ENCODE measurements at places on chromosomes 4 and X.
A peak's percentile ranks its signal among the peaks of the same experiment; 100 is the strongest.

GRCh38 chrX:48942895-48943294, 14.5 kb downstream of the OTUD5 start:
- H3K36me3 ChIP-seq, result no peaks in the 10 kb centered on the region
- H3K27me3 ChIP-seq, result no peaks in the 10 kb centered on the region
- no peak overlapping the region for H3K27ac ChIP-seq
- H3K4me1 ChIP-seq, result no peaks in the 10 kb centered on the region
- H3K4me3 ChIP-seq, result no peak overlapping the region

DNA sequence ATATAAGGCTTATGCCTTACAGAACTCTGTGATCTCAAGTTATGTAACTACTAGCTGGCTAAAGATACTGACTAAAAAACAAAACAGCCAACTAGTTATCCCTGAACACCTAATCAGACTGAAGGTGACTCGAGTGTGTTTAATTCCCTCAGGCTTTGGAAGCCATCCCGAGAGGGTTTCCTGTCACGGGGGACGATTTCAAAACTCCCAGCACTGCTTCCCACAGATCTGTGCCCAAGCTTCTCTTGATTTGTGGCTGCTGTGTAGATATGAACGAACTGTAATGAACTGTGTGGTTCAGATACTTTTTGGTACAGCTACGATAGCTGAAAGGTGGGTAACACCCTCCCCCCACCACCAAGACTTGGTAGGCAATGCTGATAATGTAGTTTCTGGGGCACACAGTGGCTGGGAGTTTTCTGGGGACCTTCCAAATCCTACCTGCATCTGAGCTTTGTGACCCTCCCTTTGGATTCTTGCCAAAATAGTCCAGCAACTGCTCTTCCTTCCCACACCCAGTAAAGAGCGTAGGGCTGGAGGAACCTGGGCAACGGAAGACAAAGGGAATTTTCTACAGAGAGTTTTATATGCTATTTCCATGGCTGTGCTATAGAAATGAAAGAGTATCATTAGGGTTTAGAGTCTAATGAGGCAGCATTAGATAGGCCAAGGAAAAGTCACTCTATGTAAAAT, 148.8 kb downstream of the MGST2 start:
- peaks cover 10% of the 10 kb centered on the region for H3K4me1 ChIP-seq
- no peak for DNase-seq
- no peak overlapping the region for H3K4me3 ChIP-seq

- H3K27me3 ChIP-seq, result no peaks in the 10 kb centered on the region
- H3K27ac ChIP-seq, result no peak overlapping the region
- no peaks in the 10 kb centered on the region for H3K36me3 ChIP-seq
- DNase-seq, result no peak
- H3K4me1 ChIP-seq, result peaks cover 2% of the 10 kb centered on the region
- H3K4me3 ChIP-seq, result no peak overlapping the region
Measured at GRCh38 chr4:3263053-3263875, 14.3 kb downstream of the MSANTD1 start.

DNA sequence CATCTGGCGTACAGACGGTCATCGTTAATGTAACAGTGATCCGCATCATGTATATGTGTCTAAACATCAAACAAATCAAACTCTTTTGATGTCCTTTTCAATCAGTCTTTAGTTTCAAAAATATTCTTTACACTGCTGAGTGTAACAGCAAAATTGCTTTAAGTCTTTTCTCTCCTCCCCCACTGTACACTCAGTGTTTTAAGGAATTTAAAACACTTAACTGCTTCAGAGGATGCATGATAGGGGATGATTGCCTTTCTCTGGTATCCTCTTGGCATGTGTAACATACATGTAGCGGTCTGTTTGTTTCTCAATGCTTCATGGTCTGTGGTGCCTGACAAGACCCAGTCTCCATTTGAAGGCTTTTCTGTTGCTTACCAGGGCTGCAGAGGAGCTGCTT, 41.6 kb downstream of the LIMCH1 start:
- H3K4me1 ChIP-seq, result no peaks in the 10 kb centered on the region
- H3K36me3 ChIP-seq, result no peaks in the 10 kb centered on the region
- H3K4me3 ChIP-seq, result no peak overlapping the region

- no peak for DNase-seq
- no peak overlapping the region for H3K4me3 ChIP-seq
- no peaks in the 10 kb centered on the region for H3K36me3 ChIP-seq
- no peak overlapping the region for H3K27ac ChIP-seq
- H3K4me1 ChIP-seq, result no peaks in the 10 kb centered on the region
Measured at GRCh38 chr4:177434667-177435066, 7.6 kb downstream of the AGA start.

DNA sequence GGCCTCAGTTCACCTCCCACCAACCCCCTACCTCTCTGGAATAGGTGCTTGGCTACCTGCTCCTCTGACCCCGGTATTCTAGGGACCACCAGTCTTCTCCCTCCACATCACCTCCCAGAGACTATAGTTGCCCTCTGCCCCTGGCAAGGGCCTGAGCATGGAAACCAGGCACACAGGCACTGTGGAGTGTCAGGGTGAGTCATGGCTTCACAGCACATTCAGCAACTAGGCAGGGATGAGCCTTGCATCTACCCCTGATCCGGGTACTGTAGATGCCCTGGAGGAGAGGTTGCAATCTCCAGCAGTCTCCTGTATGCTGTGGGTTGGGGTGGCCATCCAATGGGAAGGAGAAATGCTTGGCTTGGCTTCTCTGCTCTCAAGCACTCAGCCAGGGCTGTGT, 472.7 kb downstream of the IDS start:
- no peaks in the 10 kb centered on the region for H3K36me3 ChIP-seq
- DNase-seq, result no peak
- H3K27me3 ChIP-seq, result no peaks in the 10 kb centered on the region
- no peak overlapping the region for H3K27ac ChIP-seq
- no peaks in the 10 kb centered on the region for H3K4me1 ChIP-seq

DNA sequence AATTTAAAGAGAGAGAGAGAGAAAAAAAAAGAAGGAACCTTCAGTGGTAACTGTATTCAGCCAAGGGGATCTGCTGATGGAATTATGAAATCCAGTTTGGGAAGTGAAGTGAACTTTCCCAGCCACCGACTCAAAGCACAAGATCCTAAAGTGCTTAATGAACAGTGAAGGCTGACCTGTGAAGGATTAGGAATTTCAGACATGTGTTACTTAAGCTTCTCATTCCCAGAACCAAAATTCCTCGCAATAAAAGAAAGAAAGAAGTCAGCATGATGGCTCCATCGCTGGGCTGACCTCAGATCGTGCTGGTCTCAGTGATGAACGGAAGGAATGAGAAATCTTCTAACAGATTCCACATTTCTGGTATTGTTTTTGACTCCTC, 135.2 kb downstream of the ARSF start:
- H3K4me3 ChIP-seq, result no peak overlapping the region
- H3K27me3 ChIP-seq, result no peaks in the 10 kb centered on the region
- H3K4me1 ChIP-seq, result no peaks in the 10 kb centered on the region
- no peak overlapping the region for H3K27ac ChIP-seq

GRCh38 chrX:69097451-69098236, 67.6 kb downstream of the PJA1 start:
- no peaks in the 10 kb centered on the region for H3K36me3 ChIP-seq
- no peak overlapping the region for H3K27ac ChIP-seq
- no peak overlapping the region for H3K4me3 ChIP-seq
- H3K4me1 ChIP-seq, result peaks cover 5% of the 10 kb centered on the region
- peak; percentile 93 for DNase-seq
- H3K27me3 ChIP-seq, result no peaks in the 10 kb centered on the region

DNA sequence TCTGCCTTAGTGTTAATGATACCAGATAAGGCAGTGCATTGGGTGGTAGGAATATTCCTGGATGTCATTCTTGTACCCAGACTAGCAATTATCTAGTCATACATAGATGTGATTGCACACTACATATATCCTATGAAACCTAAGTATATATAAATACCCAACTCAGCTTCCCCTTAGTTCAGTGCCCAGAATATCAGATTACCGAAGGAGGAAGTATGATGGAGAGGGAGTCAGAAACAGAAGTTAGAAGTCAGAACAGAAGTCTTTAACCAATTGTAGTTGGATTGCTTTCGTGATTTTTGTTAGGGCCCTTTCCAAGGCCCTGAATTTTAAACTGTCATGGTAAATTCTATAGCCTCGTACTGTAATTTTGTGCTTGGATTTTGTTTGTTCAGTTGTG, 42.9 kb downstream of the MOB1B start:
- DNase-seq, result no peak
- no peak overlapping the region for H3K27ac ChIP-seq
- H3K4me1 ChIP-seq, result no peaks in the 10 kb centered on the region
- no peak overlapping the region for H3K4me3 ChIP-seq

DNA sequence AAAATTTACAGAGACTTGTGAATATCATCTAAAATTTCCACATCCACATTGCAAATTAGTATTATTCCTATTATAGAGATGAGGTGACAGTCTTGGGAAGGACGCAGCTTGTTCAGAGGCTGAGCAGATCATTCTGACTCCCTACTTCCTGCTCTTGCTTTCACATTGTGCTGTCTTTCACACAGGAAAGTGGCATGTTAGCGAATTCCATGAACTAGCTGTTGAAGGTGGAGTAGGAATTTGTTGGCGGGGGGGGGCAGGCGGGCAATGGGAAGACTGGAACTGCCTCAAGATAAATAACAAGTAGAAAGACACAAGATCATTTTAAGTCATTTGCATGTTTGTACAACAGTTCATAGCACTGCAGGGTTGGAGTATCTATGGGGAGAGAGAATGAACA, 2.3 kb downstream of the PF4V1 start:
- DNase-seq, result peak; percentile 43
- no peak overlapping the region for H3K4me3 ChIP-seq
- H3K36me3 ChIP-seq, result no peaks in the 10 kb centered on the region
- H3K27me3 ChIP-seq, result no peaks in the 10 kb centered on the region
- H3K4me1 ChIP-seq, result no peaks in the 10 kb centered on the region
- no peak overlapping the region for H3K27ac ChIP-seq

DNA sequence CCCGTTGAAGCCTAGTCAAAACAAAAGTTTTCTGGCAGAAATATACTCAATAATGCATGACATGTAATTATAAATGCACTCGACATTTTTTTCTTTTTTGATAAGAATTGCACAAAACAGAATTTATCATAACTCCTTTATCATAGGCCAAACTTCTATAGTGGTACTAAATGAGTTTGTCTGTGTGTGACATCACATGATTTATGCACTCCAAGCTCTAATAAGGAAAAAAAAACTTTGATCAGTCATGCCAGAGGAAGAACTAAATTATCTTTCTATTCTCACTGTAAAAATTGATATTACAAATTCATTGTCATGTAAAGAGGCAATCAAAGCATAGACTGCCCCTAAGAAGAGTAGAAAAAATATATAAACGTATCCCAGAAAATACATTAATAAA, 112.4 kb upstream of the NOCT start:
- H3K27ac ChIP-seq, result no peak overlapping the region
- H3K4me1 ChIP-seq, result peaks cover 4% of the 10 kb centered on the region
- no peak for DNase-seq
- no peaks in the 10 kb centered on the region for H3K27me3 ChIP-seq
- no peaks in the 10 kb centered on the region for H3K36me3 ChIP-seq

DNA sequence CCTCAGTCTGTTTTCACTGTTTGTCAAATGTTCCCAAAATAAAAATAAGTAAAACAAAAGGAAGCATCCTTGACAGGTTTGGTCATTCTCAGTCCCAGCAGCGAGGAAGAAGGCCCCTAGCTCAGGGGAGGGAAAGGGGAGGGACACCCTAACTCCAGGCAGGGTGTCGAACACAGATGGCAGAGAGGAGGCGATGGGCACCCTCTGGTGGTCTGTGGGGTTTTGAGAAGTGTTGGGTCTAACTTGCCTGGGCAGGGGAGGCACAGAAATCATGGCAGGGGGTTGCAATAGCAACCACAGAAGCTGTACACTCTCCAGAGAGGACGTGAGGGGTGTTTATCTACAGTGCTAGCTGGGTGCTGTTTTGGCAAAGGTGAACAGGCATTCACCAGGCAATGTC, 229.8 kb upstream of the SFRP2 start:
- no peaks in the 10 kb centered on the region for H3K27me3 ChIP-seq
- no peaks in the 10 kb centered on the region for H3K36me3 ChIP-seq
- H3K4me3 ChIP-seq, result no peak overlapping the region
- DNase-seq, result peak; percentile 66
- no peaks in the 10 kb centered on the region for H3K4me1 ChIP-seq

- H3K4me3 ChIP-seq, result peak overlapping the region; percentile 93
- H3K27ac ChIP-seq, result no peak overlapping the region
- H3K36me3 ChIP-seq, result peaks cover 3% of the 10 kb centered on the region
- no peaks in the 10 kb centered on the region for H3K27me3 ChIP-seq
- H3K4me1 ChIP-seq, result peaks cover 3% of the 10 kb centered on the region
Measured at GRCh38 chr4:673349-674091, 556 bp downstream of the ATP5ME start.

- no peak overlapping the region for H3K27ac ChIP-seq
- H3K36me3 ChIP-seq, result no peaks in the 10 kb centered on the region
- DNase-seq, result no peak
- H3K4me1 ChIP-seq, result no peaks in the 10 kb centered on the region
Measured at GRCh38 chrX:148522006-148522405, 21.6 kb downstream of the AFF2 start.

- H3K4me3 ChIP-seq, result no peak overlapping the region
- DNase-seq, result peak; percentile 48
- H3K4me1 ChIP-seq, result peaks cover 2% of the 10 kb centered on the region
- H3K27ac ChIP-seq, result no peak overlapping the region
- no peaks in the 10 kb centered on the region for H3K27me3 ChIP-seq
Measured at GRCh38 chrX:121161501-121161933, 114.1 kb downstream of the GLUD2 start.
